Spinal cord (tissue), 10 donors: ENCODE measurements at places on chromosomes 4 and X. TPM values are rescaled to one million over a fixed set of nuclear protein-coding genes. Genes with fewer than 3 reads are reported as not detected.
A peak's percentile ranks its signal among the peaks of the same experiment; 100 is the strongest.

Gene ADAMTS3
- total RNA-seq, result 16.9 TPM

Gene ZC4H2
- total RNA-seq, result 32.2 TPM

Gene COL4A6
- 11.5 TPM for total RNA-seq

Gene HSPA4L
- 11.4 TPM for total RNA-seq

- H3K27ac ChIP-seq, result no peak overlapping the region
- no peaks in the 10 kb centered on the region for H3K4me1 ChIP-seq
- no peak for DNase-seq
- H3K27me3 ChIP-seq, result peaks cover 15% of the 10 kb centered on the region
- H3K36me3 ChIP-seq, result no peaks in the 10 kb centered on the region
- H3K4me3 ChIP-seq, result no peak overlapping the region
Measured at GRCh38 chrX:132714913-132715312, 226.1 kb upstream of the MBNL3 start.

GRCh38 chr4:131974730-131975129 is 1174.4 kb upstream of the PCDH10 start:
- H3K4me1 ChIP-seq, result no peaks in the 10 kb centered on the region
- DNase-seq, result no peak
- peak overlapping the region; percentile 12 for H3K4me3 ChIP-seq
- no peaks in the 10 kb centered on the region for H3K27me3 ChIP-seq
- no peak overlapping the region for H3K27ac ChIP-seq

Gene CYSLTR1
- 9.2 TPM for total RNA-seq

GRCh38 chr4:155367608-155368007 is 9.2 kb downstream of the MAP9 start:
- H3K36me3 ChIP-seq, result no peaks in the 10 kb centered on the region
- no peak for DNase-seq
- H3K4me3 ChIP-seq, result no peak overlapping the region
- H3K27ac ChIP-seq, result no peak overlapping the region
- H3K27me3 ChIP-seq, result no peaks in the 10 kb centered on the region

- H3K4me3 ChIP-seq, result no peak overlapping the region
- no peak for DNase-seq
- no peaks in the 10 kb centered on the region for H3K27me3 ChIP-seq
- H3K36me3 ChIP-seq, result no peaks in the 10 kb centered on the region
- H3K27ac ChIP-seq, result no peak overlapping the region
- no peaks in the 10 kb centered on the region for H3K4me1 ChIP-seq
Measured at GRCh38 chr4:24956091-24956490, 43.2 kb upstream of the CCDC149 start.

GRCh38 chrX:70908541-70908940 is at the start of gene TEX11:
TEX11 (minus strand) TSS chrX:70908711; CDS start chrX:70907789, 922 bp downstream.
- H3K27ac ChIP-seq, result no peak within 1 kb of the TSS
- H3K27me3 ChIP-seq, result no peaks in the 10 kb centered on the region
- no peak within 1 kb of the TSS for H3K4me3 ChIP-seq
- H3K36me3 ChIP-seq, result no peaks in the 10 kb centered on the region
- no peak for DNase-seq

GRCh38 chr4:68732653-68733466 is 62.4 kb upstream of the UGT2B15 start:
- peak; percentile 6 for DNase-seq
- H3K4me1 ChIP-seq, result no peaks in the 10 kb centered on the region
- H3K36me3 ChIP-seq, result no peaks in the 10 kb centered on the region
- H3K27me3 ChIP-seq, result no peaks in the 10 kb centered on the region
- H3K27ac ChIP-seq, result no peak overlapping the region

DNA sequence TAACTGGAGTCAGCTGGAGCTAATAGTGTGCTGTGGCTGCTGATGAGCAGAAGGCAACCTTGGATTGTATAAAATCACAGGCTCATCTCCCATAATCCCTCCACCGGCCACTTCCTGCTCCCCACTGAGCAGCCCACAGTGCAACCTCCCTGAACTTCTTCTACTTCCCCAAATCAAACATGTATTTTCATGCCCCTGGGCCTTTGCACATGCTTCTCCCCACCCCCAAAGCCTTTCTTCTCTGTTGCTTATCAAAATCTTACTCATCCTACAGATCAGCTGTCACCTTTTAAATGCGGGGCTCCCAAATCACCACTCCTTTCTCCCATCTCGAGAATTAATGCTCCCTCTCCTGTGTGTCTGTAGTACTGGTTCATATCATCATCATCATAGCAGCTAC is 35.8 kb downstream of the RHOH start:
- H3K27me3 ChIP-seq, result no peaks in the 10 kb centered on the region
- H3K4me3 ChIP-seq, result no peak overlapping the region
- no peak overlapping the region for H3K27ac ChIP-seq
- no peaks in the 10 kb centered on the region for H3K4me1 ChIP-seq
- DNase-seq, result no peak

DNA sequence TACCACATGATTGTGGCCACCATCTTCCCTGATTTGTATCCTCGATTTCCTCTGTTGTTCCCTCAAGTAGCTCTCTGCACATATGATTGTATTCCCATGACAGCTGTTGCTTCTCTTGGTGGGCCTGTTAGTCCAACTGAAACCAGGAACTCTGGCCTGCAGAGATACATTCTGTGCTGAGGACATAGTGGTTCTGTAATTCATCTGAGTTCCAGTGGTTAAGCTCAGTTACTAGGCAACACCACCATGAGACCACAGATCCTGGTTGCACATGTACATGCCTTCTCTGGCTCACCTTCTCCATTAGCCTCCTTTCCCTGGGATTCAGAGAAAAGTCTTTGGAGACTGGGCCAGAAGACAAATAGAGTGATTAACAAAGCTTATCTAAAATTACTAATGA is 172.1 kb upstream of the SLC7A11 start:
- H3K36me3 ChIP-seq, result no peaks in the 10 kb centered on the region
- H3K27ac ChIP-seq, result no peak overlapping the region
- no peaks in the 10 kb centered on the region for H3K4me1 ChIP-seq
- H3K27me3 ChIP-seq, result no peaks in the 10 kb centered on the region

Gene ATP1B4
- 0.20 TPM for total RNA-seq

Gene SMIM31
- not detected for total RNA-seq
